ENCODE measurements at places on chromosomes 13 and 19.
A peak's percentile ranks its signal among the peaks of the same experiment; 100 is the strongest.

- no peak for DNase-seq
These were observed 35.1 kb downstream of the RNF6 start for GRCh38 chr13:26186995-26187394.

- peak; percentile 80 for DNase-seq
These were observed 3.1 kb downstream of the CD320 start for GRCh38 chr19:8304841-8305621.

- no peak for DNase-seq
These were observed 7.9 kb upstream of the RASA3 start for GRCh38 chr13:114140131-114140905.

- DNase-seq = no peak
These were observed 11.9 kb downstream of the KLF2 start for GRCh38 chr19:16336571-16336970.

DNA sequence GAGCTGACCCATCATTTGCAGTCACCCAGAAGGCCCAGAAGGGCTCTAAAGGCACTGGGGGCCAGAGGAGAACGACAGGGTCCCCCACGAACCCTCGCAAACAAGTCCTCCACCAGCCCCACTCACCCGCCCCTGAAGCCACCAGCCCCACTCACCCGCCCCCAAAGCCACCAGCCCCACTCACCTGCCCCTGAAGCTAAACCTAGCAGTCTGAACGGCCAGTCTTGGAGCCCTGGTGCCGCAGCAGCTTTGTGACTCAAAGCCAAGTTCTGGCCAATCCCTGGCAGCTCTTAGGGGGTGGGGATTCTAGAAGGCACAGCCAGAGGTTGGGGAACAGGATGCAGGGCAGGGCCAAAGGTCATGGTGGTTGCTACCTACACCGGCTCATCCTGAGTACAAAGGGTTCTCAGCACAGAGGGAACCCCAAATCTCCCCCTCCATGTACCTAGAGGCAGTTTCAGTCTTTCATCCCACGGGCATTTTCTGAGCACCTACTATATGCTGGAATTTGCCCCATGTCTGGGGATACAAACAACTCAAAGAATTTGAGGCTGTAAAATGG is at the start of gene IQCN:
IQCN (minus strand) TSS at position 234 of the 562 bp plus-strand sequence. CDS start 4,974 bp downstream, outside the sequence.
- DNase-seq = no peak

GRCh38 chr13:78958006-78958405 is 299.1 kb upstream of the OBI1 start:
- no peak for DNase-seq

- peak; percentile 24 for DNase-seq
These were observed 89.3 kb downstream of the NUFIP1 start for GRCh38 chr13:44899967-44900366.

- DNase-seq = no peak
These were observed 39.5 kb upstream of the TEX29 start for GRCh38 chr13:111280681-111281585.

DNA sequence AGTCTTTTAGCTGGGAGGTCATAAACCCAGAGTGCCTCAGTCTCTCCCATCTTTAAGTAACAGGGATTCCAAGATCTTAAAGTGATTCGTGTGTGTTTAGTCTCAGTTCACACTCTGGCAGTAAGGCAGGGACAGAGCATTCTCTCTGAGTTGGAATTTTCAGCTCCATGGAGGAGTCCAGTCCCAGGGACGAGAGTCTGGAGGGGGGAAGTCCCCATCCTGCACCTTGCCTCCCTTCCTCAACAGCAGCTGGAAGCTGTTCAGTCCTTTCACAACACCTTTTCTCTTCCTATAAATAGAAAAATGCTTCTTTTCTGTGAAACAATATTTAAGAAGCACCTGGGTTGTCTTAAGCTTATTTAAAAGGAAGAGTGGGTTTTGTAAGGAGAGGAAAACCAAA is 82.0 kb downstream of the KLF5 start:
- DNase-seq = no peak

DNA sequence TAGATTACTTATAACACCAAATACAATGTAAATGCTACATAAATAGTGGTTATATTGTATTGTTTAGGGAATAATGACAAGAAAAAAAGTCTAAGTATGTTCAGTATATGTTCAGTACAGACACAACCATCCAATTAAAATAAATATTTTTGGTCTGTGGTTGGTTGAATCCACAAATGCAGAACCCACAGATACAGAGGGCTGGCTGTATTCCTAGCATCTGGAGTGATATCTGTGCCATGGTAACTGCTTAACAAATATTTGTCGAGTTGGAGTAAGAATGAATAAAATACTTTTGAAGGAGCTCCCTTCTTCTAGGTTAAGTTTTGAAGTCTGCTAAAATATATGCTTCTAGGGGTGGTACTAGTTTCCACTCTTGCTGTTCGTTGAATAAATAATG is 241.0 kb downstream of the KLF5 start:
- no peak for DNase-seq

GRCh38 chr13:111317042-111317550 is 3.3 kb upstream of the TEX29 start:
- DNase-seq = no peak

GRCh38 chr13:41222259-41222852 is 28.0 kb upstream of the KBTBD7 start:
- peak; percentile 65 for DNase-seq

DNA sequence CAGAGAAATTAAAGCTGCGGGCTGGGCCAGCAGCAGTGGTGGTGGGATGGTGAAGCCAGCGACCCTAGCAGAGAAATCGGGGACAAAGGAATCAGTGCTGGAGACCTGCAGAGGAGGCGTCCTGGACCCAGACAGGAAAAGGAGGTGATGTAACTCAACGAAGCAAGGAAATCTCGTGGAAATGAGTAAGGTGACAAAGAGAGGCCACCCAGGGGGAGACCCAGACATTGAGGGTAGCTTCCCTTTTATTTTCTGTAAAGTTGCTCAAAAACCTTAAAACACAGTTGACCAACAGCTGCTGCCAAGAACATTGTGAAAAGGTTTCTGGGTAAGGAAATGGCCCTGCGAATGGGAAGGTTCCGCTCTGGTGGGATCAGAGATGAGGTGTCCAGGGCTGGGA is 13.3 kb upstream of the RETN start:
- DNase-seq = no peak

DNA sequence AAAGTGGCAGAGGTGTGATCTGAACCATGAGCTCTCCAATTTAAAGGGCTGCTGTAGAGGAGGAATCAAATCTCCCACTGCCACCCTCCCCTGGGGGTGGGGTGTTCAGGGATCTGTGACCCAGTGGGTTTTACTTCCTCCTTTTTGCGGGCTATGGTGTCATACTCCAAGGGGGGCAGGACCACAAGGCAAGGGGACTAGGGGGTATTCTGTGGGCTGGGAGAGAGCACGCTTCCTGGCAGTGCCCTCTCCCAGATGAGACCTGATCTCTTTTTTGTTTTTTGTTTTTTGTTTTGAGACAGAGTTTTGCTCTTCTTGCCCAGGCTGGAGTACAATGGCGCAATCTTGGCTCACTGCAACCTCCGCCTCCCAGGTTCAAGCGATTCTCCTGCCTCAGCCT is 10.3 kb downstream of the PLD3 start:
- no peak for DNase-seq

DNA sequence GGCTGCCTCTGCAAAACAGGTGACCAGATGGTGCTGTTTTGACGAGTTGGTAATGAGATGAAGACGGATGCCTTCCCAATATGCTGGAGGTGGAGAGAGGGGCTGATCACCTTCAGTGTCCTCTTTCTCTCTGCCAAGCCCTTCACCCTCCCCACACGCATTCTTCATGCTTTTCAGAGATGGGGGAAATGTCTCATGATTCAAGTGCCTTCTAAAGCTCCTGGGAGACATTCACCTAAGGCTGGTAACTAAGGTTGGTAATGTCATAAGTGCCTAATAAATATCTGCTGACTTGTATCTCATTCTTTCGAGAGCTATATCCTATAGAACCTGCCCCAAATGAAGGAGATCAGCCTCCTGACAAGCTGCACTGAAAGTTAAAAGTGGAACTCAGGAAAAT is 86.2 kb upstream of the MBNL2 start:
- DNase-seq = no peak

- DNase-seq = no peak
These were observed 66.7 kb downstream of the SUCLA2 start for GRCh38 chr13:47934371-47934770.

DNA sequence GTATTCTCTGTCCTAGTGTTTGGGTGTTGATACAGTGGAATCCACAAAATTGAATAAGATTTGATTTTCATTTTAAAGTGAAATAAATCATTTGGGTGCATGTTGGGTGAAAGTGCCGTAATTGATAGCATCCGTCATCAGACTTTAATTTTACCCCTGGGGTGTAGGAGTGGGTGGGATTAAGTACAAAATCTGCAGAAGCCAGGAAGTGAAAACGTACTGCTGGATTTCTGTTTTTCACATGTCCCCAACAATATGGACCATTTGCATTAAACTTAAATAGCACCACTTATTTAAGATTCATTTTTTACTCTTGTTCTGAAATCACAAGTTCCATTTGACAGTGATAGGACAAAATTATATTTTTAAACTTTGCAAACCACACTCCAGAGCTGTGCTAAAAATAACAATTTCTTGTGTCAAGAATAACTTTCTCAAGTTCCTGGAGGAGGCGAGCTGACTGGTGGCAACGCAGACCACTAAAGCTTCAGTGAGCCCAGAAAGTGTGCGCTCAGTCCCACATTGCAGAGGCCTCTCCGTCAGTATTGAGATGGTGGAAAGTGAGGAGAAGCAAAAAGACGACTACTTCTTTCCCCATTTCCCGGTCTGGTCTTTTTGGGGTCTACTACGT is 71.3 kb downstream of the ARHGEF7 start:
- DNase-seq = no peak
